Fibroblast of skin of scalp (primary cell): ENCODE measurements at places on chromosomes 12 and 14.

- peak; percentile 63 for DNase-seq
Measured at GRCh38 chr12:90870971-90871725, 83.8 kb downstream of the CCER1 start.

GRCh38 chr12:12941450-12942350, 10.3 kb downstream of the GPRC5D start:
- no peak for DNase-seq

GRCh38 chr12:21941506-21942376, 515 bp upstream of the ABCC9 start:
- peak; percentile 55 for DNase-seq

- no peak for DNase-seq
Measured at GRCh38 chr14:67999290-67999689, 179.7 kb downstream of the RAD51B start.

- DNase-seq, result no peak
Measured at GRCh38 chr12:131133015-131133905, 179.6 kb downstream of the ADGRD1 start.

GRCh38 chr14:90665321-90666000, 150.8 kb downstream of the TTC7B start:
- DNase-seq, result no peak

DNA sequence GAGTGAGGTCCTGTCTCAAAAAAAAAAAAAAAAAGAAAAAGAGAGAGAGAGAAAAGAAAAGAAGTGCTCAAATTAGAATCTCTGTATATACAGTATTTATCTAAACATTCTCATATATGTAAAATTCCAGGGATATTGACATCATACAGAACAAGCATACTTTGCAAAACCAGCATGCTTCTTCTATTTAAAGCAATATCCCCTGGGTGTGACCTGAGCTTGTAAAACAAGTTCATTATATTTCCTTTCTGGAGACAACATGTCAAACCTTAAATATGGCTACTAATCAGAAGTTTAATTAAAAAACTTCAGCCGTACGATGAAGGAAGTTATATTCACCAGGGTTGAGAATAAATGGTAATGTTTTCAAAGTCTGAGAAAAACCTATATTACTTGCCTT, 175.8 kb upstream of the HMGA2 start:
- DNase-seq, result peak; percentile 77

- no peak for DNase-seq
Measured at GRCh38 chr12:120125792-120126634, 9.5 kb upstream of the RAB35 start.

DNA sequence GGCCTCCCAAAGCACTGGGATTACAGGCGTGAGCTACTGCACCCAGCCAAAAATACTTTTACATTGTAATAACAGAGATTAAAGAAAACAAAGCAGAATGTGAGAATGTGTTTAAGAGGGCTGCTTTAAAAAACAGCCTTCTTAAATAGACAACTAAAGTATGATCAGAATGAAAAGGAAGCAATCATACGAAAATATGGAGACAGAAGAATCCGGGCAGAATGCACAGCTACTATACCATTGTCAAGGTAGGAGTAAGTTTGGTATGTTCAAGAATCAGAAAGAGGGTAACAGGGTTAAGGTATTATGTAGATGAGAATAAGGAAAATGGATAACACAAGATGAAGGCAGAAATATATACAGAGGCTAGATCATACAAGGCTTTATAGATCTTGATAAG, 8.5 kb downstream of the SEC23A start:
- DNase-seq, result no peak

DNA sequence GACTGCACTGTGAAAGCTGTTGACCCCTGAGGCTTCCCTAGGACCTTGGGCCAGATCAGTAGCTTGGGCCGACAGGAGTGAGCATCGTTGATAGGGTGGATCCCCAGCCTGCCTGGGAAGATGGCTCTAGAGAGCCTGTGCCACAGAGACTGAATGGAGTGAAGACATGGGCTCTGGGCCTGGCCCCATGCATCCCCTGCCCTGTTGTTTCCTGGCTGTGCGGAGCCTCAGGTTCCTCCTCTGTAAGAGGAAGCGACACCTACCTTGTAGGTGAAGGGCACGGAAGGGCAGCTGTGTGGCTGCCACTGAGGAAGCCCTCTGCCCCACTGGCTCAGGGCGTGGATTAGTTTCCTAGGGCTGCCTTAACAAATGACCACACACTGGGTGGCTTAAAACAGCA, 23.9 kb downstream of the PLEKHG3 start:
- no peak for DNase-seq

DNA sequence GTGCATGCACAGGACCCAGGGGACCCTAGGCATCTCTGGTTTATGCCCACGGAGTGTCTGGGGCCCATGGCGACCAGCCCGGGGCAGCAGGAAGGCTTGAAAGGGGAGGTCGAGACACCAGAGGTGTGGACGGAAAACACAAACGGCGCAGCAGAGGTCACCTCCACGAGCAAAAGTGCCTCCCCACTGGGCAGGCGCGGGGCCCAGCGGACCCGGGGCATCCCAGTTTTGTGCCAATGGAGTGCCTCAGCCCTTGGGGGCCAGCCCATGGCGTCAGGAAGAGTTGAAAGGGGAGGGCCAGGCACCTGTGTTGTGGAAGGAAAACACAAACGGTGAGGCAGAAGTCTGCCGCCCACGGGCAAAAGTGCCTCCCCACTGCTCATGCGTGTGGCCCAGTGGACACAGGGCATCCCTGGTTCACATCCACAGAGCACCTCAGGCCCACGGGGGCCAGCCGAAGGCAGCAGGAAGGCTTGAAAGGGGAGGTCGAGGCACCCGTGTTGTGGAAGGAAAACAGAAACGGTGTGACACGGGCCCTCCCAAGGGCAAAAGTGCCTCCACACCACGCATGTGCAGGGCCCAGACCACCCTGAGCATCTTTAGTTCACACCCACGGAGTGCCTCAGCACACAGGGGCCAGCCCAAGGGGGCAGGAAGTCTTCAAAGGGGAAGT, 378.8 kb downstream of the ALG10 start:
- DNase-seq, result no peak

DNA sequence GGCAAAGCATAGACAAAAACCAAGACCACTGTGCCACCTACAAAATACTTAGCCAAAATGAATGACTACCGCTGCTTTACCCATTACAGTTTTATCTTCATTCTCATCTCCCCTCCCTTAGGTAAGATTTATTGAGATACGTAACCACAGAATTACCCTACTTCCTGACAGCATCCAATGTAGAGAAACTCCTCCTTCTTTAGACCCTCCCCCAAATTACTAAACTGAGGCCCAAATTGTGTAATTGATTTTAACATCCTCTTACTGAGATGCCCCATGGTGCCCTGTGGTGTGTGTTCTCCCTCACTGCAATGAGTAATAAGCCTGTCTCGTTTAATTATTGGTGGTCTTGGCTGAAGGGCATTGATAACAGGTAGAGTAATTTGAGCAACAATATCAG, 19.1 kb downstream of the VRK1 start:
- DNase-seq, result no peak

- DNase-seq, result no peak
Measured at GRCh38 chr12:678747-679712, 15.8 kb upstream of the NINJ2 start.

GRCh38 chr14:100348784-100349685, 25.9 kb downstream of the SLC25A47 start:
- no peak for DNase-seq

DNA sequence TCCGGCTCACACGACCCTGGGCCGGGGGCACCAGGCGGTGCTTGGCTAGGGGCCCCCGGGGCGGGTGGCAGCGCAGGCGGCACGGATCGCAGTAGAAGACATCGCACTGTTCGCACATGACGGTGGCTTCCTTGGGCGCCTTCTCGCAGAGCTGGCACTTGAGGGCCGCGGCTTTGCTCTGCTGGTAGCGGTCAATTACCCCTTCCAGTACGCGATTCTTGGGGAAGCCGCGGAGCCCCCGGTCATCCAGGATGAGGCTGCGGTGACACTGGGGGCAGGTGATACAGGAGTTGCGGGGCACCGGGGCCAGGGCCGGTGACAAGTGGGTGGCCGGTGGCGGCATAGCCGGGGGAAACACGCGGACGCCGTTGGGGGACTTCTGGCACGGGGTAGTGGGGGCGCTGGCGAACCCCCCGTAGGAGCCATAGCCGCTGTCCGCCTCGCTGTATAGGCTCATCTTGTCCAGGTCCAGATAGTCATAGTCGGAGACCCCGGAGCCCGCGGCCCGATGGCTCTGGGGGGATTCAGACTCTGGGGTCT, 553 bp downstream of the TRIM9 start:
- DNase-seq, result no peak

DNA sequence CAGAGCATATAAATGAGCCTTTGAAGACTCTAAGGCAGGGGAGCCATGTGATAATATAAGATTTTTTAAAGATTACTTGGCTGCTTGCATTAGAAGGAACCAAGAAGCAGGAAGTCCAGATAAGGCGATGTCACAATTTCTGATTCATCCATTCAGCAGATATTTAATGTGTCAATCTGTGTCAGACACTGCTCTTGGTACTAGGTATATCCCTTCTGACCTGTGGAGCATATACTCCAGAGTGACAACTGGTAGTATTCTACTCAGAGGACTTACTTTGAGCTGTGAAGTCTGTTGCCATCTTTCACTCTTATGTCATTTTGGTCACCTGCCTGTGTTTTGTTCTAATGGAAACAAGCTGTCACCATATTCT, 10.7 kb downstream of the EID3 start:
- no peak for DNase-seq

DNA sequence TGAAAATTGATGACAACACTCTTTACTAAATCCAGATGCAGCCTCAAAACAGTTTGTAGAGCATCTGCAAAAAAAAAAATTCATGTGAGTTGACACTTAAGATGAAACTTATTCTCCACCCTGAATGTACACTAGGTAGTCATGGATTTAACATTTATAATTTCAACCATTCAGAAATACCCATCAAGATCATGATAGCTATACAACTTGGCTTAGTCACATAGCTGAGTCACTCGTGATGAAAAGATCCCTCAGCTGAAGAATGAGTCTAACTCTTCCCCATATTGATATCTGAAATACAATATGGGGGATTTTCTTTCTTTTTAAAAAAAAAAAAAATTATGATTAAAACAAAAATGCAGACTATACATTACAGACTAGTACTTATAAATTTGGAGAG, 104.8 kb upstream of the PLEKHG7 start:
- peak; percentile 58 for DNase-seq

DNA sequence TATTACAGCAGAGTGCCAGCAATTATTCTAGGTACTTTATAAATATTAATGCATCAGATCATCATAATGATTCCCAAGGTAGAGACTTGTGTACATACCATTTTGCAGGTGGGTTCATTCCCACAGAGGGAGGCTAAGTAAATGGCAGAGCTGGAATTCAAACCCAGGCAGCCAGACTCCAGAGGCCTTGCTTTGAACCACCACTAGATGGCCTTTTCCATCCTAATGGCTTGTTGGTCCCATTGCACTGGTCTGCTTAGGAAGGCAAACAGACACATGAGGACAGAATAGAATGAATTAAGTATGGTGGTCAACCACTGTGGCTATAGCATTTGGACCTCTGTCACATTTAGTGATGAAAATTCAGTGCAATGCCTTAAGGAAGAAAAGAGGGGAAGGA, 158.7 kb downstream of the METTL25 start:
- peak; percentile 7 for DNase-seq

DNA sequence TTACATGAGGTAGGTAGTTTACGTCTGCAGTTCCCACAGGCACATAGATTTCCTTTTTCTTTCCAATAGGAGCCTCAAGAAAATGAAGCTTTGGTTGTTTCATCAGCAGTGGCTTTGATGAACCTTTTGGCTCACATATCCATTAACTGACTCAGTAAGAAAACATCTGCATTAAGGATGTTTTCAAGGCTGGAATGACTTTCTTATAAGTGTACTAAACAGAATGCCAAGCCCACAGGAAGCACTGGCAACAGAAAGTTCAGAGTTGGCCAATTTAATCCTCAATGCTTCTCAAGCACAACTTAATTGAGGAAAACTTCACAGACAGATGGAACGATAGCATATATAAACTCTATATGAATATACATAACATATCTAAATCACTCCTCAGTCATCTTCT, 63.5 kb downstream of the ST8SIA1 start:
- peak; percentile 90 for DNase-seq

DNA sequence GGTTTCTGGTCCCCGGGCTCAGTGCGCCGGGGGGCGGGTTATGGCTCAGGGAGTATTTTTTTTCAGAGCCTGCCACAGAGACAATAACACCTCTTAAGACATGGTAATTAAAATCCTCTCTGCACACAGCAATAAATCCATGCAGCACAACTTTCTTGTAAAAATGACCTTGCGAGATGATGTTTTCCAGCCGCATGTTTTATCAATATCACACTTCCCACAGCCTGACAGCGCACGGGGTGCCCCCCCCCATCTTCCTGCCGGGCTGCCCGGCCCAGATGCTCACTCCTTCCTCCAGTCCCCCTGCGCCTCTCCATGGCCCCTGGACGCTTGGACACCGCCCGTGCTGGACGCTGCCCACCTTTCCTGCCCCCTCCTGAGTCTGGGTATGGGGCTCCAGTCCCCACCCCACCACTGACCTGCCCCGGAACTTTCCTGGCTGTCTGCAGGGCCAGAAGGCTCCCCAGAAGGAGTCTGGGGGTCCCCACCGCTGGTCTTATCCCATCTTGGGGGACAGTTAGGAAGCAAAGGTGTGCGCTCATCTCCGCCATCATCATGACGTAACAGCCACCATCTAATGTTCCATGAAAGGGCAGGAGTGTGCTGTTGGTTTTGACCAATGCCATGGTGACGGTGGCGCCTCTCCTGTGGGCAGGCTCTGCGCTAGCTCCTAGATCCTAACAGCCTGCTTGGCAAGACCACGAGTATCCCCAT, 182.9 kb downstream of the KIF26A start:
- DNase-seq, result no peak

- DNase-seq, result no peak
Measured at GRCh38 chr12:122858171-122858570, 22.9 kb downstream of the HIP1R start.

- DNase-seq, result peak; percentile 81
Measured at GRCh38 chr14:38867561-38868150, 235.4 kb downstream of the SEC23A start.

GRCh38 chr12:31897781-31898503, 61.3 kb upstream of the RESF1 start:
- DNase-seq, result peak; percentile 2

GRCh38 chr12:20398686-20399085, 30.3 kb downstream of the PDE3A start:
- no peak for DNase-seq

DNA sequence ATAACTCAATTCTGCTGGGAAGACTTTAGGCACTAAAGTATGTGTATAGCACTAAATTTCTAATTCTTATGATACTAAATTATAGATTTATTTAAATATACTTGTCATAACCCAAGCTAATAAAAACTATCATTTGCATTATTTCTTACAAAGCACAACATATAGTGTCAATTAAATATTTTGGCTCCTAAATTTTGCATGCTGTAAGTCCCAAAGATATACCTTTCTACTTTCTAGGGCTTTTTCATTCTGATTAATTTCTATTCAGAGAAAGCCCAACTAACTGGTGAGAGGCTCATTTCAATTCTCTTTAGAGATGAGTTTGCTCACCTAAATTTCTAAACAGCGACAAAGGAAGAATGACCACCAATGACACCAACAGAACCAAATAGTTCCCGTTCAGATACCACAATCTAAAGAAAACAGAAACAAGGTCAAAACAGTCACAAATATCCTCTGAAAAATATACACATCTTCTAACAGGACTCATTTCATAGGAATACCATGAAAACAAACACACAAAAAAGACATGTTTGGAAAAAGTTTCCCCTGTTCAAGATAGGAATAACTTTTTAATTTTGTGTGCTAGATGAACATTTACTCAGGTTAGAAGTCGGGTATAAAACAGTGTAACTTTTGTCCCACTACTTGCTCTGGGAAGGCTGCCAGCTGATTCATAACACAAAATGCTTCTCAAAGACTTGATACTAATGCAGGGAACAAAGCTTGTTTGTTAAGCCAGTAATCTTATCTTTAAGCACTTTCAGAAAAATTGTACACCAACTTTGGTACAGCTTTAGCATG, 7.6 kb downstream of the SLC38A2 start:
- DNase-seq, result peak; percentile 70
